BE2C (cell line): ENCODE measurements at places on chromosomes 16 and 17.

- DNase-seq = no peak
Measured at GRCh38 chr16:81483064-81483969, 38.7 kb downstream of the CMIP start.

- peak; percentile 72 for DNase-seq
Measured at GRCh38 chr16:31471875-31472708, at the start of gene TGFB1I1. TGFB1I1 (plus strand) TSS chr16:31472152; CDS start chr16:31472189, 37 bp downstream.

DNA sequence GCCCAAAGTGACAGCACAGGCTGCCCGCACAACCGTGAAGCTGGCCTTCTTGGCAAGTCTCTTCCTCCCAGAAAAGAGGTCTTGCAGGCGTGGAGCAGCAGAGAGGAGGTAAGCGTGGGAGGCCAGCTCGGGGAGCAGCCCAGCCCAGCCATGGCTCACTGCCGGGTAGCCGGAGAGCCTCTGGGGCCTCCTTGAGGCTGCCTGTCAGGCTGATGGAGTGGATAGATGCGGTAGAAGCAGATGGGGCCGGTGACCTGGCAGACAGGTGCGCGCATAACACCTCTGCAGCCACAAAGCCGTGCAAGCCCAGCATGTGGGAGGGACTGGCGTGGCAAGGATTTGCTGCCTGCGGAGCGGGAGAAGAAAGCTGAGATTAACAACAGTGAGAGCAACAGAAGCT, 17.1 kb upstream of the DOK4 start:
- DNase-seq = peak; percentile 50

- no peak for DNase-seq
Measured at GRCh38 chr16:16062023-16062937, 112.9 kb downstream of the ABCC1 start.

GRCh38 chr17:35132099-35132498, 10.0 kb downstream of the NLE1 start:
- no peak for DNase-seq

DNA sequence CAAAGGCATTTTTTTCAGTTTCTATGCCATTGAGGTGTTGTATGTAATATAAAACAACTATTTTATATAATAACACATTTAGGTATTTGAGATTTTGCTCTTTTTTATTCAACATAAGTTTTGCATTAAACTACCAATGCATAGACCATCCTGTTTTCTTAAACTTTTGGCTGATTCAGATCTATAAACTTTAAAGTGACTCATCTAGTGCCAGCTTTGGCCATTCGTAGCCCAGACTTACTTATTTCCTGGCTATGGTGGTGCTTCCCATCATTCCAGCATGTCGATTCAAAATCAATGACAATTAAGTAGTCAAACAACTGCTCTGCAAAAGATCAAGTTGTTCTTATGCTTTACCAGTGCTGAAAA, 3.1 kb downstream of the ERI2 start:
- no peak for DNase-seq

DNA sequence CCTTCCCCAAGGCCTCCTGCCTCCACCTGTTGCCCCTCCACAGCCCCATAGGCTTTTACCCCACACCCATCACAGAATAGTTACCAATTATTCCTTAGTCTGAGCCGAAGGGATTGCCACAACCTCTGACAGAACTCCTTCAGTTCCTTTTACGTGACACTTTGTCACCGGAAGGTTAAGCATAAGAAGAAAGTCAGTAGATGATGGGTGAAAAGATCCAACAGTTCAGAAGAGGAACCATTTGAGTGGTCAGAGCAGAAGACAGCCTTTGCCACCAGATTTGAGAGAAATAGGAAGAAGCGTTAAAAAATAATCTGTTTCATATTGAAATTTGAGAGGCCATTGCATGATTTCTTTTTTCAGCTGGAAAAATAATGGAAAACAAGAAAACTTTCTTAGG, 1.2 kb downstream of the SRR start:
- DNase-seq = no peak

- peak; percentile 81 for DNase-seq
Measured at GRCh38 chr17:42179911-42180410, 981 bp downstream of the KCNH4 start.

GRCh38 chr16:30030841-30031413, at the start of gene TLCD3B:
TLCD3B (minus strand) TSS chr16:30031271; CDS start chr16:30030527, 744 bp downstream.
- DNase-seq = peak; percentile 53

DNA sequence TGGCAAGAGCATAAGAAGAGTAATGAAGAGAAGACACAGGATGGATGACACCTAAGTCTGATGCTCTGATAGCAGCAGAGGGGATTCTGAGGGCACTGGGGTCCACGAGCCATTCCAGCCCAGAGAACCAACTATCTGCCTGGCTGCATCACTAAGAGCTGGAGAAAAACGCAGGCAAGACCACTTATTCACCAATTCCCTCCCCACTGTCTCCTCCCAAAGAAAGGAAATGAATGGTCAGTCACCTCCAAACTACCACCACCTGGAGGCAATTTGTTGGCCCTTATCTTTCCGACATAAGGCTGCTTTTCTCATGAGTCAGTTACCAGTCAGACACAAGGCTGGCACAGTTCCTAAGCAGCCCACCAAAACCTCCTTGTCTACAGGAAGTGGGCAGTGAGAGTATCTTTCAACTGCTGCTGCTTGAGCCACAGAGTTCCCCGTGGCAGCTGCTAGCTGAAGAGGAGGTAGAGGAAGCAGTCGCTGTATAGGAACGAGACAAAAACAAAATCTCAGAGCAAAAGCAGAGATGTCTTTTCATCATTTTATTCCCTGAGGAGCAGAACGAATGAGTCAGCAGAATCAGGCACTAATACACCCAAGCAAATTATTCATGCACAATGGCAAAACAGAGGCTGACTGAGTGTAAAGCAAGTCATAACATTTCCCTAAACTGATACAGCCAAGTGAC, 111.1 kb downstream of the SMG6 start:
- DNase-seq = peak; percentile 41

- no peak for DNase-seq
Measured at GRCh38 chr16:87233928-87234327, 83.3 kb downstream of the C16orf95 start.

- no peak for DNase-seq
Measured at GRCh38 chr17:2423271-2423670, 22.4 kb upstream of the MNT start.

GRCh38 chr17:17545031-17545820, 46.3 kb downstream of the PEMT start:
- no peak for DNase-seq

GRCh38 chr17:10793256-10793655, 10.6 kb downstream of the TMEM238L start:
- no peak for DNase-seq

- no peak for DNase-seq
Measured at GRCh38 chr16:21028728-21029127, 121.9 kb downstream of the DNAH3 start.

GRCh38 chr16:81445966-81446906, 1.6 kb downstream of the CMIP start:
- no peak for DNase-seq

DNA sequence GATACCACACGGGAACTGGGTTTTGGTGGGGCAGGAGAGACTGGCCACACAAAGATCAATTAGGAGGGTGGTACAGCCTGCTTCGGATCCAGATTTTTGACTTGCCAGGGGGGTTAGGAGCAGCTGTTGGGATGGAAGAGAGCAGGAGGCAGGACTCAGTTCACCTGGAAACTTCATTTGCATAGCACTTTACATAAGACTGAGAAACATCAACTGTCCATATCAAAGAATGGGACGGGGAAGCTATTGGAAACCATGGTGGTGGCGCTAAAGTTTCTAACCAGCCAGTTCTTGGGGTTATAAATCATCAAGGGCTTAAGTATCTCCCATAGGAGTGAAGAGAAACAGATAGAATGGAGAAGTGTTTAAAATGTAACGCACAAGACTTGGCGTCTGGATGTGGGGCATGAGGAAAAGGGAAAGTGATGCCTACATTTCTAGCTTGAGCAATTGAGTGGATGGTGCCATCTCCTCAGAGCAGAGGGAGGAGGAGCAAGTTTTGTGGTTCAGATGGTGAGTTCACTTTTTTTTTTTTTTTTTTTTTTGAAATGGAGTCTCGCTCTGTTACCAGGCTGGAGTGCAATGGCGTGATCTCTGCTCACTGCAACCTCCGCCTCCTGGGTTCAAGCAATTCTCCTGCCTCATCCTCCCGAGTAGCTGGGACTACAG, 6.4 kb upstream of the SRCAP start:
- DNase-seq = no peak

DNA sequence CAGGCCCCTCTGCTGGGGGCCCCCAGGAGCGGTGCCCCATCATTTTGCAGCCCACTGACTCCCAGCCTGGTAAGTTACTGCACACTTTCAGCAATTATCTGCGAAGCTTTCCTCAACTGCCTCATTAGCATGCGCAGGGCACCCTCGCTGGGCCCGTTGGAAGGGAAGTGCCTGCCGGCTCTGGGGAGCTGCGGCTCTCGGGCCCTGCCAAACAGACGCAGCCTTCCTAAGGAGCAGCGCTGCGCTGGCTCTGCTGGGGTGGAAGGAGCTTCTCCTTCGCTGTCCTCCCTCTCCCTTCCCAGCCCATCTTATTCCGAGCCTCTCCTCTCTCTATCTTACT, 71.0 kb downstream of the RBBP6 start:
- DNase-seq = peak; percentile 22

GRCh38 chr17:19940722-19941464, 36.7 kb downstream of the AKAP10 start:
- no peak for DNase-seq

GRCh38 chr16:65075877-65076276, 46.0 kb downstream of the CDH11 start:
- DNase-seq = no peak

GRCh38 chr16:57755726-57756423, 20.3 kb downstream of the KATNB1 start:
- DNase-seq = peak; percentile 8

DNA sequence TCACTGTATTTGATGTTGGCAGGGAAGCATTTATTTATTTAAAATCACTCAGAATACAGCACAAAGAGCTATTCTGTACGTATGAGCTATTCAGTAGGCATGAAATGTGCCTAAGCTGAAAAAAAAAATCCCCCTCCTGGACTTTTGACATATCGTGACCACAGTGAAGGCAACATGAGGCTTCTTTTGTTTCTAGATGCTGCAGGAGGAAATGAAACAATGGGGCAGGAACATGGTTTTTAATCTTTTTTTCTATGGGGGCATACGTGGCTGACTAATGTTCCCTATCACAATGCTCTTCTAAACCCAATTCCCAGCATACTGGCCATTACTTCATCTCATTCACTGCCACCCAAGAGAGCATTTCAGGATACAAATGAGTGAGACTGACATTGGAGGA, 191.0 kb upstream of the PMFBP1 start:
- DNase-seq = no peak
